Camera-type eye (tissue), 1 donor: ENCODE measurements at places on chromosomes 7 and 10. TPM values are rescaled to one million over a fixed set of nuclear protein-coding genes. Genes with fewer than 3 reads are reported as not detected.

Gene CLRN3
- not detected for total RNA-seq

Gene ATXN7L1
- 19.2 TPM for total RNA-seq

Gene ITGB8
- 148 TPM for total RNA-seq

Gene LDB3
- total RNA-seq: 24.9 TPM

Gene TEX47
- not detected for total RNA-seq
